ENCODE measurements at places on chromosomes 7 and 10.

DNA sequence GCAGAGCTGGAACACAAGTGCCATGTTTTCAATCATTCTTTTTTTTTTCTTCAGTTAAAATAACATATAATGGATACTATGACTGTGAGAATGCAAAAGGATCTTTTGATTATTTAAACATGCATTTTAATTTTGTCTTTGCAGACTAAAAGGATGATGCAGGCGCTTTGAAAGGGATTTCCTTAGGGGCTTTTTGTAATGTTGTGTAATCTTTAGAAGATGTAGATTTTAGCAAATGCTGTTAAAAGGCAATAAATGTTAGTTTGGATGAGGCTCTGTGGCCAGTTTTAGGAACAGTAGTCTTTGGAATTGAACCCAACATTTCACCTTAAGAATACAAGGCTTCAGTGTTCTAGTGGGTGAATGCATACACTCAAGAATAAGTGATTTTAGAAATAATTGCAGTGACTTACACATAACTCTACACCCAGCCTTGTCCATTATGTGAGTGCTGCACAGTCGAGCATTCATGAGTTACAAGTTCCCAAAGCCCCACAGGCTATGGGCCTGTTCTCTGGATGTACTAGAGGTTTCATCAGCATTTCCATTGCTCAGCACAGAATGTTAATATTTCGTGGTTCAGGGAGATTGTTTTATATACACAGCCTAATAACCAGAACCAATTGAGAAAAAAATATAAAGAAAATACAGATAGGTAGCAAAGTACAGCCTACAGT is 11.6 kb downstream of the PAPSS2 start:
- no peak for DNase-seq

- no peak for DNase-seq
These were observed 261.5 kb downstream of the DIP2C start for GRCh38 chr10:427761-428519.

GRCh38 chr10:17507538-17507937 is 53.1 kb upstream of the ST8SIA6 start:
- DNase-seq: no peak

DNA sequence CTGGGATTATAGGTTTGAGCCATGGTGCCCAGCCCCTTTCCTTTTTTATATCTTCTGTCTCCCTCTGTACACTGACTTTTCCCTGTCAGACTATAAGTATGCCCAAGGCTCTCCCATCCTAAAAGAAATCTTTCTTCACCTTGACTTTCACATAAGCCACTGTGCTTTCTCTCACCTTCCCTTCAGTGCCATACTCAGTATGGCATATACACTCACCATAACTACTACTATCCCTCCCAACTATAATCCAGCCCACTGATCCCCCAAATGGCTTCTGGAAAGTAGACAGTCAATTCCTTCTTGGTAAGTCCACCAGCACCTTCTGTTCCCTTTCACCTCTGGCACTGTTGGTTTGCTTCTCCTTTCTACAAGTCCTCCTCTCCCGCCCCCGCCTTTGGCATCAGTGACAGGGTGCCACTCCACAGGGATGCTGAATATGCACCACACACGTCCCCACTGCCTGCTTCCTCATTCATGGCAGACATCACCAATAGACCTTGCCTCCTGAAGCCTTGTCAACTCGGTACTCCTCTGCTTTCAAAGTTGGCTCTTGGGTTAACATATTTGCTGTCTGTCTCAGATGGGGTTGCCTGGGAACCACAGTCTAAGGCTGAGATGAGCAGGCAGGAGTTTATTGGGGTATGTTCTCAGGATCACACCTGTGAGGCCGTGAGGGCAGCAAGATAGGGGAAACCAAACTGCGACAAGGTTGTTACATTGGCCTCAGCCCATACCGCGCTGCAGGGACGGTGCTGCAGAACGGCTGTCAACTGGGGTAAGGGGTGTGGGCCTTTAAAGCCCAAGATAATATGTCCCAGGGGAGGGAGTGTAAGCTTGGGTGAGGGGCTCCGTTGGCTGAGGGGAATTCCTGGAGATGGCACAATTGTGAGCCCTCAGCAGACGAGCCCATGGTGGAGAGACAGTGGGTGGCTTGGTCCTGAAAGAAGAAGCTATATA is 7.2 kb upstream of the PSAP start:
- DNase-seq: no peak

DNA sequence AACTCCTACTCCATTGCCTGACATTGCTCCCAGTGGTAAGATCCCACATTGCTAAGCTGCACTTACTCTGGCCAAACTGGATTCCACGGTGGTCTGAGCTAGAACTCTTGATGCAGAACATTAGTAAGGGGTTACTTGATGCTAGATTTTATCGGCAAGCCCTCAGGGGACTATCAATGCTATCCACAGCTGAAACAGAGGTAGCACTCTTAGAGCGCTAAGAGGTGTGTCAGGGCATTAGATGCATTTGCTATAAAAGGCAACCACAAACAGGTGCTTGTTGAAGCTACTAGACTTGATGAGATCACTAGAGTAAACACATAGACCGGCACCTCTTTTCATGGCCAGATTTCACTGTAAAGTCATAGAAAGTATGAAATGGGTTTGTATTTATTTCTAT is 116.3 kb downstream of the MDFIC start:
- no peak for DNase-seq

DNA sequence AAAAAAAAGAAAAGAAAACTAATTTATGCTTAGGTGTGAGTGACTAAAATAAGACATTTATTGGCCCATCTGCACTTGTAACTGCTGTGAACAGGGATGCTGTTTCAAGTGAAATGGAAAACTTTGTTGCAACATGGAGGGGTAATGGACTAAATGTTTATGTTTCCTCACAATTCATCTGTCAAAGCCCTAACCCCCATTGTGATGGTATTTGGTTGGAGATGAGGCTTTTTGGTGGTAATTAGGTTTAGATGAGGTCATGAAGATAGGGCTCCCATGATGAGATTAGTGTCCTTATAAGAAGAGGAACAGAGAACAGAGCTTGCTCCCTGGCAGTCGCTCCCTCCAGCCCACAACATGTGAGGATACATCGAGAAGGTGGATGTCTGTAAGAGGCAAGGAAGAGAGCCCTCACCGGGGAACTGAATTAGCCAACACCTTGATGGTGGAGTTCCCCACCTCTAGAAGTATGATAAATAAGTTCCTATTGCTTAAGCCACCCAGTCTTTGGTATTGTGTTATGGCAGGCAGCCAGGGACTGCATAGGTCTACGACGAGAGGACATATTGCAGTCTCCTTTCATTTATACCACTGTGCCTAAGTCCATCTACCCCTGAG is 28.6 kb upstream of the VCL start:
- DNase-seq: no peak

DNA sequence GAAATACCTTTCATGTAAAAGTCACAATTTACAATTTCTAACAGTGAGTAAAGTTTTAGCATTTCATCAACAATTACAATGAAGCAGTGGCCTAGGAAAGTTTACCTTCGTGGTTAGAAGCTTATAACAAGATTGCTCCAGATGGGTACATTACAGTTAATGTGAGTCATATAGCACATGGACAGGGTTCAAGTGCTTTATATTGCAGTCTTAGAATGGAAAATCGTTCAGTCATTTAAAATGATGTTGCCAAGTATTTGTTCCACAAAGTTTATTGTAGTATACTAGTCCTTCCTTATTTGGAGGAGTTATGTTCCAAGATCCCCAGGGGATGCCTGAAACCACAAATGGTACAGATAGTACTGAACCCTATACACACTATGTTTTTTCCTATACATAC is 174.6 kb upstream of the TARP start:
- no peak for DNase-seq

DNA sequence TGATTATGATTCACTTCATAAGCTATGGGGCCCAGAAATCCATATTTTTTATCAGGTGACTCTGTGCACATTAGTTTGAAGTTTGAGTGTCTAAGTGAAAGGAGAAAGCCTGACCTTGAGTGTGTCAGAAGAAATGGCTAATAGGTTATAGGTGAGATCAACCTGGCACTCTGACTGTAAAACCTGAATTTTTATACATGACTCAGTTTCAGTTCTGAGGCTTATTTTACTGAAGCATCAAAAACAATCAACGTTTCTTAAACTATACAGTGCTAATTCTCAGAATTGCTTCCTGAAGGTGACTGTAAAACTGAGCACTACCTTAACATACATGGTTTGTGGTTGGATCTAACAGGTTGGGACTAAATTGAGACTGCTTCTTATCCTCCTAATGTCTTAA is 159.4 kb upstream of the AHR start:
- DNase-seq: no peak

DNA sequence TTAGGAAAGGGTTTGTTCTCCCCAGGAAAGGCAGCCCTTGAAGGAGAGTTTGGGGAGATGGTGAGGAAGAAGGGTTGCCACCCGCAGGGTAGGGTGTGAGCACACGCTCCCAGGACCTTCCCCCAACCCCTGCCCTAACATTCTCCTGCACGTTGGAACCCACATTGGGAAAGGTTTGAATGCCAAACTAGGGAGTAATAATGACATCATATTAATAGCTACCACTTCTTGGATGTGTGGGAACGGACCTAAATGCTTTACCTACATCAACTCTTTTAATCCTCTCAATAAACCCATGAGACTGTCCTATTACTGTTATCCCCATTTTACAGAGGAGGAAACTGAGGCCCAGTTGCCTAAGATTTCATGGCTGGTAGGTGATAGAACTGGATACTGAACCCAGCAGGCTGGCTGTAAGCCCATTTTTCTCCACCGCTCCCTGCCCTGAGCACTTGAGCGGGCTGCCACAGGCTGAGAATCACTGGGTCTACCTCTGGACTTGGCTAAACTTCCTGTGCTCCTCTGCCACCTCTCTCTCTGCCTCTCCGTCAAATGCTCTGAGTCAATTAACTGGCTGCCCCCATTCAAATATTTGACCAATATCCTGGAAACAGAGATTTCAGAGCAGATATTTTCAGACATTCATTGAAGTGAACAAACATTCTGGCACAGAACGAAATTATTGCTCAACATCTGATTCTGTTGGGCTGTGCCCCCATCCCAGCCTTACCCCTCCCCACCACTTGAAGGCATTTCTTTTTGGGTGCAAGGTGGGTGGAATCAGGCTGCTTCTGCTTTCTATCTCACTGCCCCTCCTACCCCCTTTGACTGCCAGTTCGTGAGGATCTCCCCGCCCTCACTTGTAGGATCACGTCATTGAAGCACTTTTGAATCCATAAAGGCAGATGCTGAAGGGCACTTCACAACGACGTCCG is 129.7 kb downstream of the C10orf105 start:
- DNase-seq: no peak

DNA sequence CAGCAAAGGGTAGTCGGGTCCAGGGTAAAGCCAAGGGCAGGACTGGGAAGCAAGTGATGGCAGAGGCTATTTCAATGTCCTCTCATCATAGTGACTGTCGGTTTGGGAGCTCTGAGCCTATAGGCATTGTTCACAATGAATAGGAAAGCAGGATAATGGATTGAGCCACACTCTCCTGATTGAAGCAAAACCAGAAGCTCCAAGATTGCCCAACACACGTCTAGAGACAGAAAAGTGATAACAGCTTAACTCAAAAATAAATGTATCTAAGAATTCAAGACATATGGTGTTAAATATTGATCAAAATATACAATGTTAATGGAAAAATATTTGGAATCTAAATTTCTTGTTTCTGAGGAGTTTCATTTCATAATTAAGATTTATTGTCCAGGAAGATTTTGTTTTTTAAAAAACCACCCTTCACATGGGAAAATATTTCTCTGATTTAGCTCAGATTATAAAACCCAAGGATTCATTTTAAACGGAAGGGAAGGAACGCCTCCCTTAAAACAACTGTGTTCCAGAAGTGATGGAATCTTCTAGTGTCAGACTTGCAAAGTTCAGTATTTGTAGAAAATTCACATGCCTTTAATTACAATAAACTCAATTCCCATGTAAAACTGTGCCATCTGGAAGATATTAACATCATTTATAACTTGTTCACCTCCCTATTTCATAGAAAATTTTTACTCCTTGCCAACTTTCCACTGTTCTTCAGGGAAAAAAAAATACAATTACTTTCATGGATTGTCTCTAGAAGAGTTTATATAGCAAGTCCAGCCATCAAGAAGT is 54.5 kb downstream of the NRP1 start:
- DNase-seq: no peak

DNA sequence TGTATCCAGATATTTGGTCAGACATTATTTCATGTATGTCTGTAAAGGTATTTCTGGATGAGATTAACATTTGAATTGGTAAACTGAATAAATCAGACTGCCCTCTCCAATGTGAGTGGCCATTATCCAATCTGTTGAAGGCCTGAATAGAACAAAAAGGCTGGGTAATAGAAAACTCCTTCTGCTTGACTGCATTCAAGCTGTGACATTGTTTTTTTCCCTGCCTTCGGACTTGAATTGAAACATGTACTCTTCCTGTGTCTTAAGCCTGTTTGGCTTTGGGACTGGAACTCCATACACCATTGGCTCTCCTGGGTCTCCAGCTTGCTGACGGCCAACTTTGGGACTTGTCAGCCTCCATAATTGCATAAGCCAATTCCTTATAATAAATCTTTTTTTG is 36.0 kb upstream of the ARHGAP21 start:
- no peak for DNase-seq

- DNase-seq: no peak
These were observed 248.3 kb upstream of the IGFBP3 start for GRCh38 chr7:46169384-46169755.

- DNase-seq: no peak
These were observed 121.8 kb downstream of the INHBA start for GRCh38 chr7:41581041-41581440.

DNA sequence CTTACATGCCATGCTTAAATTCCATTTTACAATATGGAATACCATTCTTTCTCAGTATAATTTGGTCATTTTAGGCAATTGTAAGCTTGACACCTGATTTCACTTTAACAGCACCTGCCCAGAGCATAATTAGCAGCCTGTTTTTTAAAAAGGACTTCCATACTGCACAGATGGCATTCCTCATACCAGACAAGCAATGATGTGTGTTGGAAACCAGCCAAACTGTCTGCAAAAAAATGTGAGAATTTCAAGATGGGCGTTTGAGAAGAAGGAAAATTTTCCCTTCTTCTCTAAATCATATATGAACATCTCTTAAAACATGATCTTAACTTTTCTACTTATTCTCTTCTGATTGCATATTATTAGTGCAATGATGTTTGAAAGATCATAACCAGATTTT is 40.4 kb upstream of the AGMO start:
- DNase-seq: no peak

- DNase-seq: no peak
These were observed 1063.3 kb downstream of the NRG3 start for GRCh38 chr10:82938331-82938730.

DNA sequence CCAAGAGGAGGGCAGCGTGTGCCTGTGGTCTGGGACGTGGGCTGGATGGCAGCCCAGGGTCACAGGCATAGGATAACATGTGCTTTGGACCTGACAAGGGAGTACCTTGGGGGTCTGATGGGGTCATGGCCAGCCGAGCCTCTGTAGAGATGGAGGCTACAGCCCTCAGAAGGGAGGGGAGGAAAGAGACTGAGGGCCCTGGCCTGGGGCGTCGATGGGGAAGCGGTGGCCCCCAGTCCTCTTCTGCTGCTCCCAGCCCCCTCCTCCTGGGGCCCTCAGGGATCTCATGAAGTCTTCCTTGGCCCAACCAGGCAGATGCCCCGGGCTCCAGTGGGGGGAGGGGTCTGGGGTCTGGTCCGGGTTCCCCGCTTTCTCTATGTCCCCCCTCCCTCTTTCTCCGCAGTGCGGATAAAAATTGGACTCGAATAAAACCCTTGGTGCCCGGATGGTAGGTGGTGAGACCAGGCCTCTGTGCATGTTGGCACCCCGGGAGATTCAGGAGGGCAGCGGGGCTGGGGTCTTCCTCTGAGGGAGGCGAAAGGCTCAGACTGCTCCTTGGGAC is 15.6 kb upstream of the HSPB1 start:
- no peak for DNase-seq

GRCh38 chr10:98568551-98568950 is 121.8 kb upstream of the HPS1 start:
- no peak for DNase-seq

All from femur (tissue), 1 donor.